GM20000 (cell line): ENCODE measurements at places on chromosomes 11 and 22.

GRCh38 chr11:33227578-33228261 lies 29.5 kb upstream of the HIPK3 start:
- no peak for DNase-seq

- DNase-seq, result no peak
These were observed 221.7 kb upstream of the BLID start for GRCh38 chr11:122337704-122338103.

DNA sequence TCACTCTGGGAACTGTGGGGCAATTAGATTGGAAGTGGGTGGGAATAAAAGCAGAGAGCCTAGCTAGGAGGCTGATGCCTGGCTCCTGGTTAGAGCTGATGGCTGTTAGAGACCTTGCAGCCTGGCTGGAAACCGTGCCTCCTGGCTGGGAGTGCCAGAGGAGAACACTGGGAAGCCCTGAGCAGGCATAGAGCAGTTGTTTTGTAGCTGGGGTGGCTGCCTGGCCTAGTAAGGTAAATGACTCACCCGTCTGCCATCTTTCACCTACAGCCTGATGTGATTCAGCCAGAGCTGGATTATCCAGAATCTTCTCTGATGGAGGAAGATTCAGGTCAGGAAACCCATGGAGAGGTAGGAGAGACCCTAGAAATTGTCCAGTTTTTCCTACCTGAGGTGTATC lies 6.1 kb downstream of the UQCR10 start:
- no peak for DNase-seq

GRCh38 chr11:62108017-62108750 lies 15.6 kb upstream of the INCENP start:
- DNase-seq, result peak; percentile 63

DNA sequence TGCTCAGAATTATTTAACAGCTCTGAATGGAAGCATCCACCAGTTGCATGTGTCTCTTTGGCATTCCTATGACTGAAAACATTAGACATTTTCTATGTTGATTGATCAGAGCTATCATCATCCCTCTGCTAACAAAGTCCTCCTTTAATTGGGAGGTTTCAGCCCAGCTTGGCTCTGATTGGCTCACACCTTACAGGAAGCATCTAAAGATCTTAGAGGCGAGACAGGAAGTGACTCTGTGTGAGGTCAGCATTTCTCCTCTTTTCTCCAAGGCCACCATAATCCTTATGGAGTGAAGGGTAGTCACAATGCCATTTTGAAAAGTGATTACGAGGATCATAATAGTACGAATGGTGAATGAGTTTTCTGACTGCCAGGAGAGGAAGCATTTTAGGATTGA lies 260.8 kb downstream of the MIAT start:
- DNase-seq, result no peak

GRCh38 chr22:36027935-36028645 lies 534 bp downstream of the RBFOX2 start:
- no peak for DNase-seq

GRCh38 chr22:42683578-42684283 lies 34.5 kb upstream of the CYB5R3 start:
- no peak for DNase-seq

DNA sequence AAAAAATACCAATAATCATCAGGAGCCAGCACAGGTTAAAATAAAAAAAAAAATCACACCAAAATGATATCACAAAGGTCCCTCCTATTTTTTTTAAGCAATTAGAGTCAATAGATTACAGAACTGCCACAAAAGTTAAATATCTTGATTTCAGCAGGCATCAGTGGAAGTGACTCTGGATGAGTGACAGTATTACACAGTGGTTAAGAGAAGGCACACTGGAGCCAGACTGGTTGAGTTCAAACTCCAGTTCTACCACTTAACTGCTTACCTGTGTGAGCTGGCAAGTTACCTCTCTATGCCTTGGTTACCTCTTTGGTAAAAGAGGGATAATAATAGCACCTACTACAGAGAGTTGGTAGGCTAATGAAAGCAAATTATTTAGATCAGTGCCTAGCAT lies 148.5 kb downstream of the ATG16L2 start:
- no peak for DNase-seq

- DNase-seq, result no peak
These were observed 65.9 kb downstream of the UBASH3B start for GRCh38 chr11:122721201-122721963.

DNA sequence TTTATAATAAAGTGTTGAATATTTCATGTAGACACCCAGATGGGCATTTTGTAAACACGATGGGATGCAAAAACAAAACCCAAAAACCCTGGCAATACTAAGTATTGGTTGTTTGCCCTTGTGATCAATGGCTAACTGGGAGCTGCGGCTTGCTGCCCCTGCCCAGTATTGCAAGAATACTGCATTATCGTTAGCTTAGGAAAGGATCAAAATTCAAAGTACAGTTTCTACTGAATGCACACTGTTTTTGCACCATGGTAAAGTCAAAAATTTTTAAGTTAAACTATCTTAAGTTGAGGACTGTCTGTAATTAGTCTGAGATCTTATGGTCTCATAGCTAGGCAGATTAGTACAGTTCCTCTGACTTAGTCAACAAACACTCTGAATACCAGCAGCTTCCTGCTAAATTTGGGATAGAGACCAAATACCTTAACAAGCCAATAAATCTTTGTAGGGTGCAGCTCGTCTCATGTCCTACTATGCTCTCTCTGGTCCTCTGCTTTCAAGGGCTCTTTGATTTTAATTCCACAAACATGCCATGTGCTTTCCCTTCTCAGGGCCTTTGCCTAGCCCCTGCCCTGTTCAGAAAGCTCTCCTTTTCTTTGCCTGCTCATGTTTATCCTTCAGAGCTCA lies 4.0 kb downstream of the CCDC90B start:
- no peak for DNase-seq

DNA sequence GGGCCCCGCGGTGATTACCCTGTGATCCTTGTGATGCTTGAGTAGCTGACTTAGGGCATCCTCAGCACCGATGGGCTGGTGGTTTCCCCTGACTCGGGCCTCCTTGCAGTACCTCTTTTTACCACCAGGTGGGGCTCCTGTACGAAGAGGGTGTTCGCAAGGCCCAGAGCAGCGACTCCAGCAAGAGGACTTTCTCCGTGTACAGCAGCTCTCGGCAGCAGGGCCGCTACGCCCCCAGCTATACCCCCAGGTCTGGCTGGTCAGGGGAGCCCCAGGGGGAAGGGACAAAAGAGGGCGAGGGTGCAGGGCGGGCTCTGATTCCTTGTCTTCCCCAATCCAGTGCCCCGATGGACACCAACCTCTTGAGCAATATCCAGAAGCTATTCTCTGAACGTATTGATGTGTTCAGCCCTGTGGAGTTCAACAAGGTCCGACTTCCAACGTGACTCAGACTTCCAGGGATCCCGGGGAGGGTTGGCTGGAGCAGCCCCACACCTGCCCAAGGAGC lies 1.3 kb upstream of the TM7SF2 start:
- DNase-seq, result peak; percentile 95

DNA sequence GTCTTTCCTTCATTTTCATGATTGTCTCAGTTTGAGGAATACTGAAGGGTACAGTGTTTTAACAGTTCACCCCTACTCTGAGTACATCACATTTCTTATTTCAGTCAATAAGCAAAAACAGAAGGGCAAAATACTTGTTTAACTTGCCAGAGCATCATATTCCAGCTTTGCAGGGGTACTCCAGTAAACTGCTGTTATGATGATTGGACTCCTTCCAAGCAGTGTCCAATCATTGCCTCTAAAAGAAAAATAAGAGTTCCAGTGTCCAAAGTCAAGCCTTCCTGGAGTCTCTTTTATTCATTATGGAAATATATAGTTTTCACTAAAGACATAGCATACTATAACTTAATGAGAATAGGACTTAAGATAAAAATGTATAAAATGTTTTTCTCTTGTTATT lies 105.1 kb downstream of the FANCF start:
- no peak for DNase-seq

- DNase-seq, result no peak
These were observed 277.6 kb upstream of the ZC3H12C start for GRCh38 chr11:109815500-109816150.

DNA sequence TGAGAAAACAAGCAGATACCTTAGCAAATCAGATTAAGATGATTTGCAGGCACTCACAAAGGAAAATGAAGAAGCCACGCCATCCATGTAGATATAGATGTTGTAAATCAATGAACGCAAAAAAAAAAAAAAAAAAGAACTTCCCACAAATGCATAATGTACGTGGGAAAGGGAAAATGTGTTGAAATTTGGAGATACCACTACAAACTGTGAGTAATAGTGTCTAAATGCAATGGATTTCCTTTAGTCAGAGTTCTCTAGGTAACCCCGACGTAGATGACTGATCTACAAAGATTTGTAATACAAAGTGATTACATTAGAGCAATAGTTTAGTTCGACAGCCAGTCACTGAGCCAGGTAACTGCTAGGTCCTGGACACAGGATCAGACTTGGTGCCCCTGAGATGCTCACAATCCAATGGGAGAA lies 783 bp upstream of the ANKRD54 start:
- DNase-seq, result no peak

DNA sequence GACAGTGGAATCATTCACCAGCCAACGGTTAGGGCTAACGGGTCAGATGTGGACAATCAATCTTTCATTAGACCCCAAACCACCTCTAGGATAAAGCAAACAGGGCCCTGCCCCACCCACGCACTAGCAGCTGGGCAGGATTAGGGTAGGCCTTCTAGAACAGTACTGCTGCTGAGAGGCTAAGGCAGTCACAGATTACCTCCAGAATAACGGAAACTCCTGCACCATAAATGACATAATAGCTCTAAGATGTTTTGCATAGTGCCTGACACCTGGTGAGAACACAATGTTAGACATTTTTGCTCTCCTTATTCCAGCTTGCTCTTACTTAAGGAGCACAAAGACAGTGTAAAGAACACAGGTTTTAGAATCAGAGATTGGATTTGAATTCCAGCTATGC lies 1.8 kb downstream of the SYTL2 start:
- peak; percentile 32 for DNase-seq

DNA sequence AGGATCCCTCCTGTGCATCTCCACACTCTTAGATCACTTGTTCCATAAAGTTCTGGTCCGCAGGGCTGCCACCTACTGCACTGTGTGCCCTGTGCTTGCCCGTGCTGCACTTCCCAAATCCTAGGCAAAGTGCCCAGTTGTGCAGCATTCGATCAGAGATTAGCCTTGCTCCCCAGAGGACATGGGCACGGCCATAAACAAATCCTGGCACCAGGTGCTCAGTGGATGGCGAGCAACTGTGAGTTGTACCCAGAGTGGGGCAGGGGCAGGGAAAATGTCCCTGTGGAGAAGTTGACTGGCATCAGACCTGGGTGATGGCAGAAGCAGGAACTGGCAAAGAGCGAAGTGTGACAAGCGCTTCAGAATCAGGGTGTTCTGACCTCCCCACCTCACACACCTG lies 4.7 kb downstream of the FADS2 start:
- no peak for DNase-seq

DNA sequence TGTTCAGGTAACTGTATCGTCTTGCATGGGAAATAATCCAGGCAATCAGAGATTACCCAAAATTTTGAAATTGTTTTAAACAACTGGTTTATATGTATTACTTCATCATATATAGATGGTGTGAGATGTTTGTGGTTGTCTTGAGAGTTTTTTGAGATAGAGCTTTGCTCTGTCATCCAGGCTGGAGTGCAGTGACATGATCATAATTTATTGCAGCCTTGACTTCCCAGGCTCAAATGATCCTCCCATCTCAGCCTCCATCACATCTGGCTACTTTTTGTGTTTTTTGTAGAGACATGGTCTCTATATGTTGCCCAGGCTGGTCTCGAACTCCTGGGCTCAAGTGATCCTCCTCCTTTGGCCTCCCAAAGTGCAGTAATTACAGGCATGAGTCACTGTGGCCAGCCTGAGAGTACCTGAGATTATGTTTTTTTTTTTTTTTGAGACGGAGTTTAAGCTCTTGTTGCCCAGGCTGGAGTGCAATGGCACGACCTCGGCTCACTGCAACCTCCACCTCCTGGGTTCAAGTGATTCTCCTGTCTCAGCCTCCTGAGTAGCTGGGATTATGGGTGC lies 11.5 kb downstream of the CTNND1 start:
- DNase-seq, result no peak

DNA sequence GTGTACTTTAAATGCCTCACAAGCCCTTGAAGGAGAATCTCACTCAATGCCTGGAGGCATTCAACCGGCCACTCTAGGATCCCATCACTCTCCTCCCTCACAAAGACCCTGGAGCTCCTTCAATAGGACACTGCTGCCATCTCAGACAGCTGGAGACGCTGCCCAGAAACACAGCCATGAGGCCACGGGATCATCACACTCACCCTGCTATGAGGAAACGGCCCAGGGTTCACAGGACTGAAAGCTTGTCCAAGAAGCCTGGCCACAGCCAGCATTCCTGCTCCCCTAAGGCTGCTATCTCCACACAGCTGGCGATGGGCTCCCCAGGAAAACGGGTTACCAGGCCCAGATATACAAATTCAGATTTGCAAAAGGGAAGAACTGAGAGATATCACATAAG lies 13.2 kb downstream of the CARS1 start:
- DNase-seq, result no peak

- no peak for DNase-seq
These were observed 73.3 kb upstream of the B3GAT1 start for GRCh38 chr11:134485316-134485715.

DNA sequence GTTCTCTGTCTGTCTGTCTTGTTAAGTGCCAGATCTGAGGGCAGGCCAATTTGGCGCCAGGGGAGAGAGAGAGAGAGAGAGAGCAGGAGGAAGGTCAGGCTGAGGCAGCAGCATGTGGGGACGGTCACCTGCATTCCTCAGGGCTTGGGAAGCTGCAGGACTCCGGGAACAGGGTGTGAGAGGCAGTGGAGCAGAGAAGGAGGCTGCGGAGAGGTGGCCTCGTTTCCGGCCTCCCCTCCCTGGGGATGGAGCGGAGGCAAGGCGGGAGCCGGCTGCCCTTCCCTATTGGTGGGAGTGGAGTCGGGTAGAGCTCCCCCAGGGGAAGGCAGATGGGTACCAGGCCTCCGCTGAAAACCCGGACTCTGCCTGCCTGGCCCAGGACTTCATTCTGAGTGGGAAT lies 9.7 kb downstream of the CLMP start:
- DNase-seq, result no peak

GRCh38 chr11:27455667-27456066 lies 16.9 kb downstream of the LGR4 start:
- DNase-seq, result no peak

GRCh38 chr11:30452114-30452513 lies 129.2 kb downstream of the ARL14EP start:
- DNase-seq, result no peak

DNA sequence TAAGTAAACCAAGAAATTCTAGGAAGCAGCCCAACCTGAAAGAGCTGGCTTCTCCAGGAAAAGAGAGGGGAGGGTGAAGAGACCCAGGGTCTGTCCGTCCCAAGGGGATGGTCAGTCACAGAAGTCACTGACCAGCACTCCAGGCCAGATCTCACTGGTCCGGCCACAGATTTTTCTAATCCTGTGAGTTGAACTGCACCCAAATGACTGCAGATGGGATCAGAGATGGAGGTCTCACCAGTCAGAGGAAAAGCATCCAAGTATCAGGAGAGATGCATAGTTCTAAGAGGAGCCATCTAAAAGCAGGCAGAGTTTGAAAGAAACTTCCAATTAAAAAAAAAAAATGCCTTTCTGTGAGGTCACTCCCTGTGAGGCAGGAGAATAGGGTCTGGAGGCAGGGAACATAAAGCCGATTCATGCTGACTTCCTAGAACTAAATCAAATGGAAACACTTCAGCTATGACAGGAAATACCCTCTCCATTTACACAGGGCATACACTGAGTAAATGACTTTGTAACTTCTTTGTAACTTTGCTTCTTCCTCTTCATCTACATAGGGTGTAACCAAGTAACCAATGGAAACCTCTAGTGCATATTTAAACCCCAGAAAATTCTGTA lies 144.5 kb downstream of the CCDC34 start:
- no peak for DNase-seq

- no peak for DNase-seq
These were observed 177.9 kb upstream of the CADM1 start for GRCh38 chr11:115682101-115682500.
